NCI-H82 (cell line): ENCODE measurements at places on chromosomes 3 and 15.

DNA sequence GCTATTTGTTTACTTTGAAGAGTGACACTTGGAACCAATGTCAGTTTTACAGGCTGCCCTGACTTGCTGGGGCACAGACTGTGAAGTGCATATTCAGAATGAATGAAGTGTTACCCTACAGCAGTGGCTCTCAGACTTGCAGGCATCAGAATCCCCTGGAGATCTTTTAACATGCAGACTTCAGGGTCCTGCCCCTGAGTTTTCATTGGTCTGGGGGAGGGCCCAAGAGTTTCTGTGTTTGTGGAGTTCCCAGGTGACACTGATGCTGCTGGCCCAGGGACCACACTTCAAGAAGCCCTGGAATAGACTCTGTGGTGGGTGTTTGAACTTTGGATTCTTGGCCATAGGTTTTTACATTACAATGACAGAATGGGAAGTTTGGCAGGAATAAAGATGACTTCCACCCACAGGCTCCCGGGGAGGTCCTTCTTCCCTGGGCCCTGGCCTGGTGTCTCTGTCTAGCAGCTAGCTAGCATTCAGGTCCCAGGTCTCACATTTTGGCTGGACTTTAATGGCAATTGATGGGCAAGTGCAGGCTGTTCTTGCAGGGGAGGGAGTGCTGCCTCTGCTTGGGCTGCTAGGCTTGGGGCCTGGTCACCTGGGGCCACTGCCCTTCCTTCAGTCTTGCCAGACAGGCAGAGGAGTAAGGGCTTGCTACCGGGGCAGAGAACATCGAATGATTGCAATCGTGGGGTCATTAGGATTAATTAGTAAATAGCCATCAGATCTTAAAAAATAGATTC is 149.0 kb downstream of the APBA2 start:
- DNase-seq = no peak

DNA sequence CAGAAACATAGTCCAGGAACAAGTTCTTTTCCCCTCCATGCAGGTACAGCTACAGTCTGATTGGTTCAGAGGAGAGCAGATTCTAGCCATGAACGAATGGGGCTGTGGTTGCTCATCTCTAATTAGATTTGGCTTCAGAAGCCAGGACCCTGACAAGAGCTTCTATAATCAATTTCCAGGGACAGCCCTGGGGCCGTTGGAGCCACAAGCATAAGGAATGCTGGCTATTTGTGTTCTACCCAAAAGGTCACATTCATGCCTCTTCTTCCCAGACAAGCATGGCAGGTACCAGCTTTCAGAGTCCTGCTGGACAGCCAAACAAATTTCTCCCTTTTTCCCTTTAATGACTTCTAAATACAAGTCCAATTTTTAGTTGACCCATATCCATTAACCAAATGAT is 215.5 kb upstream of the LRTM1 start:
- no peak for DNase-seq

DNA sequence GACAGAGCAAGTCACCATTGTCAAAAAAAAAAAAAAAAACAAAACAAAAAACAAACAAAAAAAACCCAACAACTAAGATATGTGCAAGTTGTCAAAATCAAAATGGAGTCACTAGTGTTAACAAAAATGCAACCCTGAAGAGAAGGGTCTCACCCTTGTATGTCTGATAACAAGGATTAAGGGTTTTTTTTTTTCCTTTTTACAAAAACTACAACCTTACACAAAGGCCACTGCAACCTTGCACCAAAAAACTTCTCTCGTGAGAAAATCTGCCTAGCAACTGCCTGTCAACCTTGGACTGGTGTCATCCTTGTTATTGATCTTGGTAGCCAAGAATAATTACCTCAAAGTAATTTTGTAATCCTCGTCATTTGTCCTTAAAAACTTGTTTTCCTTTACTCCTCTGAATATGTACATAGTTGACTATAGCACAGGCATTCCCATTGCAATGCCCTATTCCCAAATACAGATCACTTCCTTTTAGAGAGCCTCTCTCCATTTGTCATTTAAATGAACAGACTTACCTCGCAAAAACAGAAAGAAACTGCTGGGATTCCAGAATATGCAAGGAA is 24.0 kb downstream of the TFRC start:
- DNase-seq = no peak

DNA sequence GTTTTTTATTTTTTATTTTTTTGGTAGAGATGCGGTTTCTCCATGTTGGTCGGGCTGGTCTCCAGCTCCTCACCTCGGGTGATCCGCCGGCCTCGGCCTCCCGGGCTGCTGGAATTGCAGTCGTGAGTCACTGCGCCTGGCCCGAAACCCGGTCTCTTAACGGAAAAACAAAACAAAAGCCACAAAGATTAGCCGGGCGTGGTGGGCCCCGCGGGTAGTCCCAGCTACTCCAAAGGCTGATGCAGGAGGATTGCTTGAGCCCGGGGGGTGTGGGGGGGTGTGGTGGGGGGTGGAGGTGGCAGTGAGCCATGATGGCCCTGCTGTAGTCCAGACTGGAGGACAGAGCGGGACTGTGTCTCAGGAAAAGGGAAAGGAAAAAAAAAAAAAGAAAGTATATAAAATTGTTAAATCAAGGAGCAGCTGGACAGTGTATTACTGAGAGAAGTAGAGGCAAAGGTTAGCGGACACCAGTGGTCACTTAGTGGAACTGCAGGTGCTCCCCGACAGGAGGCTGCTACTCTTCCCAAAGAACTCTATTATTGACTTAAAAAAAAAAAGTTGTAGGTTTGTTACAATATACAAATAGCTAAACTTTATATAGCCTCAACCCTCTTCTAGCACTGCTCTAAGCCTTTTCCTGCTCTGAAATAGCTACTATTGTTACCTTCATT is 30.3 kb upstream of the TUBGCP5 start:
- DNase-seq = peak; percentile 12

- no peak for DNase-seq
These were observed 83.8 kb upstream of the FNDC3B start for GRCh38 chr3:171955598-171955997.

GRCh38 chr15:50083424-50084025 is 35.5 kb downstream of the ATP8B4 start:
- no peak for DNase-seq

DNA sequence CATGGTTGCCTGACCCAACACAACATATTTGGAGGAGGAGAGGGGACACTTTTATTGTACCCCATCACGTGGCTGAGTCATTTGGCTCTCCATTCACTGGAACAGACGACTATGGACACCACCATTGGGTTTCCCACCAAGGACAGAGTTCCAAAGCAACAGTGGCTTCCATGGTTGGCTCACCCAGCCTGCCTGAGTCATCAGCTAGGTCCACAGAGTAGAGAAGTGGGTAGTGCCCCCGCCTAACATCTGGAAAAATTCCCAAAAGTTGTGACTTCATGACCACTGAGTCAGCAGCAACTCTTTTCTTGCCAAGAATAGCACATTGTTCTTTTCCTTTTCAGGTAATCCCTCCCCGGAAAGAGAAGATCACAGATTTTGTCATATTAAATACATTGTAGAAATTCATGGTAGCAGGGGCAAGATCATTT is 3.0 kb upstream of the PPP1R2 start:
- DNase-seq = no peak

GRCh38 chr3:31462050-31462569 is 70.6 kb upstream of the STT3B start:
- no peak for DNase-seq

GRCh38 chr3:126418661-126419131 is 24.0 kb downstream of the CFAP100 start:
- DNase-seq = no peak

DNA sequence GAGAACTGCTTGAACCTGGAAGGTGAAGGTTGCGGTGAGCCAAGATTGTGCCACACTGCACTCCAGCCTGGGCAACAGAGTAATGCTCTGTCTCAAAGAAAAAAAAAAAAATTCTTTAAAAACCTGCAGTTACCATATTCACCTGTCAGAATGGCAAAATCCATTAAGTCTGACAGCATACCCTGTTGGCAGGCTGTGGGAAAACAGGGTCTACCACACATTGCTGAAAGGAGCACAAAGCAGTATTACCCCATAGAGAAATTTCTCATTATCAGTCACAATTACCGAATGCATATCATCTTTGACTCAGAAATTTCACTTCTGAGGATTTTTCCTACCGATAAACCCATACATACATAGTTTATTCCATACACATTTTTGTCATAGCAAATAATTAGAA is 264.1 kb upstream of the SLCO3A1 start:
- DNase-seq = no peak

- no peak for DNase-seq
These were observed 7.0 kb downstream of the GNAI2 start for GRCh38 chr3:50242851-50243542.

- no peak for DNase-seq
These were observed 108.5 kb upstream of the EPHA6 start for GRCh38 chr3:96705895-96706294.

DNA sequence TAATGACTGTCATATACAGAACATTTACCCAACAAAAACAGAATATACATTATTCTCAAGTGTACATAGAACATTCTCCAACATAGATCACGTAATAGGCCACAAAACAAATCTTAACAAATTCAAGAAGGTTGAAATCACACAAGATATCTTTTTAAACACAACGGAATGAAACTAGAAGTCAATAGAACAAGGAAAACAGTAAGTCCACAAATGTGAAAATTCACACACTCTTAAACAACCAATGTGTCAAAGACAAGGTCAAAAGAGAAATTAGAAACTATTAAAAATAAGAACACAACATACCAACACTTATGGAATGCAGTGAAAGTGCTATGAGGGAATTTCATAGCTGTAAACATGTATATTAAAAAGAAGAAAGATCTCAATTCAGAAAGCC is 81.2 kb upstream of the SLCO2A1 start:
- no peak for DNase-seq

DNA sequence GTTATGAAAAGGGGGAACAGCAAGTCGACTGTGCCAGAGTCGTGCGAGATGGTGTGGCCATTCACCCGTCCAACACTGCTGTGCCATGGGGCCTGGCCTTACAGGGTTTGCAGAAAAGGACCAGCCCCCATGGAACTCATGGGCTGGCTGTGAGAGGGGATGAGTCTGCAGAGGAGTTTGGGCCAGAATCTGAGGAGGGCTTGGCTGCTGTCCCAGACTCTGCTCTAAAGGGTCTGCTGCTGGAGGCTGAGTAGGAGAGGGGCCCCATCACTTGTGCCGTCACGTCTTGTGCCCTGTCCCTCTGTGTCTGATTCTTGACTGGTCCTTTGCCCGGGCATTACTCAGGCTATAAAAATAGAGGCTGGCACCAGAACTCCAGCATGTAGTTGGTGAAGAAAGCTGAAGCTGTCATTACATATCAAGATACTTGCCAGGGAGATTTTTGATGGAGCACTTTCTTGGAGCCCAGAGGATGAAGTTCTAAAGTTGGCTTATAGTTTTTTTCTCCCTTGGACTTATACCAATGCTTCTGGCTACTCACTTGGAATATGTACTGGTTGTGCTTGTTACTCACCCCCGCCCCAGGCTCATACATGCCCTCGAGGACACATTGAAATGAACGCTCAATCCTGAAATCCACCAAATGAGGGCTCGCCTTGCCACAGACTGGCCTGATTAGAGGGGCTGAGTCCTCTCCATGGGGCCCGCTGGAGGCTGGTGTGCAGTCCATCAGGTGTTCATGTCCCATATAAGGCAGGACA is 10.2 kb downstream of the PXYLP1 start:
- no peak for DNase-seq

GRCh38 chr3:153221748-153222162 is 59.7 kb downstream of the RAP2B start:
- DNase-seq = no peak

GRCh38 chr3:170524073-170524472 is 61.8 kb downstream of the SLC7A14 start:
- peak; percentile 43 for DNase-seq

- no peak for DNase-seq
These were observed 10.5 kb downstream of the SHF start for GRCh38 chr15:45177285-45177684.
